CD4-positive, alpha-beta T cell treated with Interleukin-15 for 1 hour (primary cell): ENCODE measurements at places on chromosomes 6 and 20.

- DNase-seq, result no peak
These were observed 56.4 kb downstream of the RFX6 start for GRCh38 chr6:116933485-116933884.

- no peak for DNase-seq
These were observed 124.0 kb downstream of the PLCB1 start for GRCh38 chr20:8255945-8256632.

- no peak for DNase-seq
These were observed 1.6 kb upstream of the HEY2 start for GRCh38 chr6:125747589-125748405.

GRCh38 chr6:167311286-167311685 lies 13.6 kb upstream of the TTLL2 start:
- DNase-seq, result no peak

GRCh38 chr6:40148882-40149573 lies 214.8 kb upstream of the MOCS1 start:
- no peak for DNase-seq

GRCh38 chr6:92369309-92369708 lies 1050.0 kb downstream of the EPHA7 start:
- no peak for DNase-seq
